ENCODE measurements at places on chromosomes 5 and 9. TPM values are rescaled to one million over a fixed set of nuclear protein-coding genes. Genes with fewer than 3 reads are reported as not detected.

CACNA1B gene
- 0.11 TPM for polyA plus RNA-seq

- no peak for DNase-seq
Observed at GRCh38 chr5:178177569-178177968, 9.6 kb downstream of the GMCL2 start.

GRCh38 chr5:178234750-178235587, 2.4 kb upstream of the PHYKPL start:
- DNase-seq, result no peak

DNA sequence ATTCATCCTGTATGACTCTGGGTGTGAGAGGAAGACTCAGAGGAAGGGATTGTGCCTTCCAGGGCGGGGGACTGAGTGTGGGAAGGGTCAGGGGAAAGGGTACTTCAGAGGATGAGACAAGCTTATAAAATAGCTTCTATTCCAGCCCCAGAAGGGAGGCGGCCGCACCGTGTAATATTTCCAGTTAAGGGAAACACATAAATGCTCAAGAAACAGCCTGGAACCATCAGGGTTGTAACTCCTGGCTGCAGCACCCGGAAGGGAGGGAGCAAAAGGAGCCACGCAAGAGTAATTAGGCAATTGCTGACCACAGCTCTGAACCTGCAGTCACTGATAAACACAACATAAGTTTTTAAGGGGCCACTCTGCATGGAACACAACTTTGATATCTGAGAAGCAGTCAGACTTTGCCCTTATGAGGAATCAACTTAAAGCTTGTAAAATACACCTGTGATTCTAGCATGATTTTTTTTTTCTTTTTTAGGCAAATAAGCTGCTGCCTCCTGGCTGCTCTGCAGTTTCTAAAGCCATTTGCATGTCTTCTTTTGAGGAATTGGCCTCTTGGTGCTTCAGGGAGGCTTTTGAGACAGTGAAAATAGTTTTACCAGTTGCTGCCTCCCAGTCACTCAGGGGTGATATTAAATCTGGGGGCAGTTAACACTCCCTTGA, 382.7 kb downstream of the ENC1 start:
- peak; percentile 77 for DNase-seq

Data from right renal cortex interstitium (tissue), 3 donors.